ENCODE measurements at places on chromosomes 7 and 10. TPM values are rescaled to one million over a fixed set of nuclear protein-coding genes. Genes with fewer than 3 reads are reported as not detected.

CDHR3 gene
- 0.71 TPM for total RNA-seq

PAOX gene
- total RNA-seq = 3.0 TPM

TNRC18 gene
- total RNA-seq = 46.3 TPM

CABCOCO1 gene
- not detected for total RNA-seq

NEBL gene
- total RNA-seq = not detected

- no peak for ATAC-seq
Measured at GRCh38 chr10:96380821-96381220, 22.0 kb upstream of the OPALIN start.

GRCh38 chr7:50153148-50153547 lies 60.1 kb upstream of the ZPBP start:
- no peak for ATAC-seq

GRCh38 chr7:101874028-101874427 lies 56.6 kb downstream of the CUX1 start:
- ATAC-seq = no peak

DNA sequence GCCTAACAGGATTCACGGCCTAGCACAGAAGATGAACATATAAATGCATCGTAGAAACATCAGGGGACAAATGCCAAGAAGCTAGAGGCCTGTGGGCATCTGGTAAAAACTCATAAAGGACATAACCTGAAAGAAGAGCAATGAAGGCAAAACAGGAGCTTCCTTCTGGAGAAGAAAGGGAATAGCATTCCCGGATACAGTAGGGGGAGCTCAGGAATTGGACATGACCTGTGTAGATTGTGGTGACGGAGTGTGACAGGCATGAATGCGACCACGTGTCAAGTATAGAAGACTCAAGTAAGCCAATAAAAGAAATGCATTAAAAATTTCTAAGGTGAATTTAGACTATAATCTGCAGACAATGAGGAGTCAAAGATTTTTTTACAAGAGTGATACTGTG lies 270.1 kb downstream of the AGMO start:
- no peak for ATAC-seq

GRCh38 chr10:34721208-34721840 lies 93.8 kb downstream of the PARD3 start:
- no peak for ATAC-seq
